ENCODE measurements at places on chromosomes 1 and 21.

- no peak for DNase-seq
These were observed 56.2 kb downstream of the NTNG1 start for GRCh38 chr1:107196973-107197562.

GRCh38 chr1:93021539-93022134, 57.4 kb upstream of the MTF2 start:
- peak; percentile 48 for DNase-seq

GRCh38 chr1:80218112-80218511, 1211.6 kb upstream of the ADGRL4 start:
- DNase-seq = peak; percentile 45

GRCh38 chr1:188670837-188671236, 1806.8 kb downstream of the BRINP3 start:
- no peak for DNase-seq

DNA sequence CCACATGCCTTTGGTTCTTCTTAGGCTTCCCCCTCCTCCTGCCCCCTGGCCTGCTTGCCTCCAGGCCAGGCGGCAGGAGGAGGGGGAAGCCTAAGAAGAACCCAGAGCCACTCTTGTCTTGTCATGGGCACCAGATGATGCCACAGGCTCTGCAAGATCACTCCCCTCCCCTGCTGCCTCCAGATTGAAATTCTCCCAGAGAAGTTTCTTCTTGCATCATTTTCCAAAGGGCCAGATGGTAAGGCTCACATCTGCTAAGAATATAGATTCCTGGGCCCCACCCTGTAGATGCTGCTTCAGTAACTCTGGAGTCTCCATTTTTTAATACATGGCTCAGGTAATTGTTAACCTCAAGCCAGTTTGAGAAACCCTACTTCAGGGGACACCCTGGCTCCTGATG, 60.8 kb downstream of the FAM163A start:
- no peak for DNase-seq

DNA sequence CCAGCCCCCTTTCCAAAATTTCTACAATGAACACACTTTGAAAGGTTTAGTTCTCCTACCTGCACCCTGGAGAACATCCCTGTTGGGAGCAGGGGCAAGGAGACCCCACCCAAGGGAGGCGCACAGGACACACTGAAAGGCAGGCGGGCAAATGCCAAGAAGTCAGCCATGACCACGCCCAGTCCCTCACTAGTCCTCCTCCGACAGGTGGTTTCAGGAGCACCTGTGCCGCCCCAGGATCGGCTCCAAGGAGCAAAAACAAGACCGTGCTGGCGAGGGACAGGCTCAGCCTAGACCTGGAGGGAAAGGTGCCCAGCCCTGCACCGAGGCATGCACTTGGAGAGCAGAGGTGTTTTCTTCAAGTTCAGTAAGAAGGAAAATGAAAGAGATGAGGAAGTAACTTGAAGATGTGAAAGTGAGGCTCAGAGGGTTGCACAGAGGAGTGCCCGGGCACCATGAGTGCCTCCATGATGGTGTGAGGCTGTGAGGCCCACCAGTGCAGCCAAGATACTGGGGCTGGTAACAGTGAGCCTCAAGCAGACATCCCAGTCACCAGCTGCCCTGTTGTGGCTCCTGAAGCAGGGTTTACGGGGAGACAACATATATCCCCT, 19.6 kb upstream of the NADK start:
- DNase-seq = no peak

Data from A549 (cell line).